ENCODE measurements at places on chromosomes 2 and 18.

DNA sequence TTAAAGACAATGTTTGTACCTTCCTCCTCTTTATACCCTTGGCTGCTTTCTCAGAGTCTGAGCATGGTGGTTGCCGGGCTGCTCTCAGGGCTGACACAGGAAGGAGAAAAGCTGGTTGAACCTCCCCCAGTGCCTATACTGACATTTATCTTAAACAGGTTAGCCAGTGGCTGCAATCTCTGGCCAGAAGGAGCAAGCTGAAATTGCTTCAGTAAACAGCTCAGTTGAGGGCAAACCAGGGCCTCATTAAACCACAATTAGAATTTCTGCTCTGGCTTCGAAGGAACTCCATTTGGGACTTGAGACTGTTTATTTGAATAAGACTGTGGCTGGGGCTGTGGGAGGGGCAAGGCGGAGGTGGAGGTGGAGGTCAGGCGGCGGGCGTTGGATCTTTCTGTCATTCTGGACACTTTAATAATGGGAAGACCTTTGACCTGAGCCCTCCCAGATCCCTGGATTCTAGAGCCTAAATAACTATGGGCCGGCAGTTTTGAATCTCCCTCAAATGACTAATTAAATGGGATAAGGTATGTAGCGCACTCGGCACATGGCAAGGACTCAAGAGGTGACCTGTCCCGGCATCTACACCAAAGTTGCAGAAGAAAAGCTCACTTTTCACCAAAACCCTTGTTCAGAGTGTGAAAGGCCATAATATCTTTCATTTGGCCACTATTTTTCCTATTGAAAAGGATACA, 120.6 kb upstream of the MYCN start:
- no peak for DNase-seq

GRCh38 chr2:36556842-36557241, 41.1 kb downstream of the FEZ2 start:
- no peak for DNase-seq

GRCh38 chr2:142112757-142113221, 18.0 kb downstream of the LRP1B start:
- no peak for DNase-seq

DNA sequence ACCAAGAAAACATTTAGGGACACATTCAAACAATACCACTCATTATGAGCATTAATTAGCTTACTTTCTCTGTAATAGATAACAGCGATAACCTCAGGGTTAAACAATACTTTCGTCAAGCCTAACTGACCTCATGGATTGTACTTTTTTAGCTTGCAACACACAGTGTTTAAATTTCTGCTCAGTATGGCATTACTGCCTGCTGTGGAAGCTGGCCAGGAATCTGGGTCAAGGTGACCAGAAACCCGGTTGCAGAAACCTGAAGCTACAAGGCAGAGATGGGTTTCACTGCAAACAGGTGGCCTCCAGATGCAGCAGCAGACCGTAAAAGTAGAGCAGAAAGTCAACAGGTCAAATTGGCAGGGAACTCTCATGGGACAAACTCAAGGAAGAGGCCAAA, 123.8 kb upstream of the FHL2 start:
- no peak for DNase-seq

DNA sequence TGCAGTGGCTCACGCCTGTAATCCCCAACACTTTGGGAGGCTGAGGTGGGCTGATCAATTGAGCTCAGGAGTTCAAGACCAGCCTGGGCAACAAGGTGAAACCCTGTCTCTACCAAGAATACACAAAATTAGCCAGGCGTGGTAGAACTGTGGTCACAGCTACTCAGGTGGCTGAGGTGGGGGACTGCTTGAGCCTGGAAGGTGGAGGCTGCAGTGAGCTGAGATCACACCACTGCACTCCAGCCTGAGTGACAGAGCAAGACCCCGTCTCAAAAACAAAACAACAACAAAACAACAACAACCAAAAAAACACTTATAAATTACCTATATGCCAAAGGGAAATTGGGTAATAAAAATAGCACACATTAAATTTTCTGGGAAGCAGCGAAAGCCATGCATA, 141.6 kb downstream of the HDAC4 start:
- no peak for DNase-seq

DNA sequence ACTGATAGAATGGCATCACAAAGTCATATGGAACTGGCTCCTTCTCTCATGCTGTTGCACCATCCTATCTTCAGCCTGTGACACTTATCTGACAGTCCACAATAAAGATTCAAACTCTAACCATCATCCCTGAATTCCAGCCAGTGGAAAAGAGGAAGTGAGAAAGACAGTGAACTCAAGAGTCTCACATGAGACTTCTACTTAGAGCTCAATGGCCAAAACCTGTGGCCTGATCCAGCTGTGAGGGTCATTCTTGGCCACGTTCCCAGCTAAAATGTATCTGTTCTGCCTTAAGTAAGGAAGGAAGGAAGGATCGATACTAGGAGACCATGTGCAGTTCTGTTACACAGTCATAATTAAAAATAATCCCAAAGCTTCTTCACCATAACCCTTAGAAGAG, 73.6 kb downstream of the RND3 start:
- no peak for DNase-seq

GRCh38 chr2:101405351-101405899, 18.1 kb upstream of the CREG2 start:
- no peak for DNase-seq

DNA sequence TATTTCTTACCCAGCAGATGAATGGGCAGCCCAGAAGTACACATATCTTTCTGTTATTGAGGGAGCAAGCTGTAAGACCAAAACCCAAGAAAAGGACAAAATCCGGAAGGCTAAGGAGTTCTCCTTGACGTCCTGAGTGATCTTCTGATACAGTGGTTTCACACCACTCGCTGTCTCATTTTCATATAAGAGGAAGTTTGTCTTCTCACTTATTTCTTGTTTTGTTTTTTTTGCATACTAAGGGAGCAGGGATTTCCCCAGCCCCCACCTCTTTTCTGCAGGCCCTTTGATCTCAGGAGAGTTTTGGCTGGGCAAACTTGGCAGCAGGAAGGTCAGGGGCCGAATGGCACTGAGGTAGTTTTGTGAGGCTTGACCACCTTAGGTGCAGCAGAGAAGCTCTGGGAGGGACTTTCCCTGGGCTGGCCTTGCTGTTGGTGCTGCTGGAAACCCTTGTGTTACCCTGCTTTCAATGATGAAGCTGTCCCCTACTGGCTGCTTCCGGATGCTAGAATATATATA, 13.3 kb downstream of the CHRNA1 start:
- no peak for DNase-seq

DNA sequence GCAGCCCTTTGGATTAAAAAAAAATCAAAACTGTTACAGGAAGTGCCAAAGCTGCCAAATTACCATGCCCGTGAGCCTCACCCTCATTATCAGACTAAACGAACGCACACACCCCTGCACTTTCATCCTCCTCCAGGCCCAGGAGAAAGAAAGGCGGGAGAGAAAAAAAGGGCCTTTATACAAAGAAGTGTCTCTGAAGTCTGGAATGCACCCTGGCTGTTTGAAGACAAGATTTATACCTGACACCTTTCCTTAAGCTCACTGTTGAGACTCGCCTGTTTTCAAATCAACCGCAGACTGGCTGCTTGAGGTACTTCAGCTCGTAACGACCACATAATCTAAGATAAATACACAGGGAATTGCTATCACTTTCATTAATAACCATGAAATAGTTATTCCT, 31.0 kb downstream of the EDAR start:
- no peak for DNase-seq
